ENCODE measurements at places on chromosomes 5 and 9.

- no peak overlapping the region for H3K4me3 ChIP-seq
- DNase-seq: no peak
- no peaks in the 10 kb centered on the region for H3K4me1 ChIP-seq
These were observed 232.2 kb downstream of the NFIB start for GRCh38 chr9:14081745-14082144.

GRCh38 chr5:21398511-21398910 is 1410.5 kb upstream of the CDH18 start:
- no peaks in the 10 kb centered on the region for H3K4me1 ChIP-seq
- H3K27me3 ChIP-seq: no peaks in the 10 kb centered on the region
- DNase-seq: no peak
- H3K27ac ChIP-seq: no peak overlapping the region

DNA sequence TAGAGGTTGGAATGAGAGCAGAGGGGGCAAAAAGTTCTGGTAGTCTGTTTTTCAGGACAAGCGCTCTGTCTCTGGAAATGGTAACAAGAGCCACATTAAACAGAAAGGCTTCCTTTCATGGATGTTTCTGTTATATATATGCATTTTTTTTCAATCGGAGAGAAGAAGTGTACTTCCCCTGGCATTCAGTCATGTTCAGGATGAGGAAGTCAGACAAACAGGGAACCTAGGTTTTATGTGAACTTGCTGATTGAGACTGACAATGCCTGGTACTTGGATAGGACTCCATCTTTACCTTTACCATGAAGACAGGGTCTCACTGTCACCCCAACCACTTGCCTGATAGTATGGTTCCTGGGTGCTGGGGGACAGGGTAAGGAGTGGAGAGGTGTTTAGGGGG is 30.1 kb upstream of the ZBED3 start:
- peaks cover 2% of the 10 kb centered on the region for H3K4me1 ChIP-seq
- H3K36me3 ChIP-seq: no peaks in the 10 kb centered on the region
- H3K27me3 ChIP-seq: no peaks in the 10 kb centered on the region
- H3K4me3 ChIP-seq: no peak overlapping the region
- peak; percentile 18 for DNase-seq

GRCh38 chr5:138303372-138303771 is 28.2 kb downstream of the CDC25C start:
- no peak overlapping the region for H3K27ac ChIP-seq
- H3K36me3 ChIP-seq: peaks cover 2% of the 10 kb centered on the region
- H3K4me1 ChIP-seq: no peaks in the 10 kb centered on the region

- no peak for DNase-seq
- H3K4me1 ChIP-seq: no peaks in the 10 kb centered on the region
- no peak overlapping the region for H3K4me3 ChIP-seq
- H3K27ac ChIP-seq: no peak overlapping the region
These were observed 363.5 kb downstream of the SLCO4C1 start for GRCh38 chr5:101932599-101932998.

GRCh38 chr5:131719564-131719963 is 77.3 kb downstream of the FNIP1 start:
- H3K36me3 ChIP-seq: peaks cover 50% of the 10 kb centered on the region
- H3K27me3 ChIP-seq: no peaks in the 10 kb centered on the region
- H3K4me1 ChIP-seq: no peaks in the 10 kb centered on the region
- DNase-seq: no peak
- H3K27ac ChIP-seq: no peak overlapping the region
- H3K4me3 ChIP-seq: no peak overlapping the region

GRCh38 chr5:88979244-88979643 is 96.3 kb upstream of the MEF2C start:
- H3K36me3 ChIP-seq: no peaks in the 10 kb centered on the region
- H3K4me3 ChIP-seq: no peak overlapping the region
- H3K4me1 ChIP-seq: peaks cover 14% of the 10 kb centered on the region
- H3K27ac ChIP-seq: no peak overlapping the region
- no peaks in the 10 kb centered on the region for H3K27me3 ChIP-seq

- DNase-seq: no peak
- H3K36me3 ChIP-seq: no peaks in the 10 kb centered on the region
- no peak overlapping the region for H3K27ac ChIP-seq
These were observed 34.5 kb downstream of the COL15A1 start for GRCh38 chr9:98978231-98978681.

GRCh38 chr9:130901498-130902203 is 5.0 kb upstream of the QRFP start:
- no peaks in the 10 kb centered on the region for H3K27me3 ChIP-seq
- no peaks in the 10 kb centered on the region for H3K4me1 ChIP-seq
- H3K36me3 ChIP-seq: no peaks in the 10 kb centered on the region
- DNase-seq: no peak
- H3K4me3 ChIP-seq: no peak overlapping the region

- no peaks in the 10 kb centered on the region for H3K36me3 ChIP-seq
- no peak for DNase-seq
- H3K27me3 ChIP-seq: no peaks in the 10 kb centered on the region
- peaks cover 10% of the 10 kb centered on the region for H3K4me1 ChIP-seq
- H3K27ac ChIP-seq: no peak overlapping the region
These were observed 8.8 kb upstream of the RIOK2 start for GRCh38 chr5:97191893-97192292.

- H3K4me1 ChIP-seq: no peaks in the 10 kb centered on the region
- no peaks in the 10 kb centered on the region for H3K27me3 ChIP-seq
- peaks cover 9% of the 10 kb centered on the region for H3K36me3 ChIP-seq
- no peak overlapping the region for H3K4me3 ChIP-seq
These were observed 32.4 kb upstream of the RPL26L1 start for GRCh38 chr5:172926796-172927195.

DNA sequence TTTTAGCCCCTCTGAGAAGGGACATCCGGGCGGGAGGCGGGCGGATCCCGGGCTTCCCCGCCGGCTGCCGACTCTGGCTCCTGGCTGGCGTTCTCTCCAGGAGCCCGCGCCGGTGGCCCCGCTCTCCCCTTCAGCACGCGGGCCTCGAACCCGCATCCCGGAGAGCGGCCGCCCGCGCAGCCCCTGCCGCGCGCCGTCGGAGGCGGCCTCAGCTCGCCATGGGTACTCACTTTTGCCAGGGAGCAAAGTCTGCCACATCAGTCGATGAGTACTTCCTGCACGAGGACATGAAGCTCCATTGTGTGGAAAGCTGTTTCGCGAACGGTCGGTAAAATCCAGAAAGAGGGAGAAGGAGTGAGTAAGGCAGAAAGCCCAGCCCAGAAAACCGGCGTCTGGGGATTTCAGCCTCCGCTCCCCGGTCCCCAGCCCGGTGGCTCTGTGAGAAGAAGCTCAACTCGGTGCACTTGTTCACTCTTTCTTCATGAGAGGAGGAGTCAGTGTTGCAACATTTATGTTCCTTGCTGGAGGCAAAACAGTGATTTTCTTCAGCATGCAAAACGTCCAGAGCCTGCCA is at the start of gene PRLR:
TSS of gene PRLR (minus strand) at position 450 of the 574 bp plus-strand sequence. CDS start 140,867 bp downstream, outside the sequence.
- peak; percentile 59 for DNase-seq
- H3K27me3 ChIP-seq: no peaks in the 10 kb centered on the region
- no peaks in the 10 kb centered on the region for H3K36me3 ChIP-seq
- peak within 1 kb of the TSS; percentile 61 for H3K4me3 ChIP-seq

GRCh38 chr5:17156463-17156862 is 61.0 kb upstream of the BASP1 start:
- no peaks in the 10 kb centered on the region for H3K36me3 ChIP-seq
- DNase-seq: no peak
- no peaks in the 10 kb centered on the region for H3K27me3 ChIP-seq
- no peak overlapping the region for H3K4me3 ChIP-seq

DNA sequence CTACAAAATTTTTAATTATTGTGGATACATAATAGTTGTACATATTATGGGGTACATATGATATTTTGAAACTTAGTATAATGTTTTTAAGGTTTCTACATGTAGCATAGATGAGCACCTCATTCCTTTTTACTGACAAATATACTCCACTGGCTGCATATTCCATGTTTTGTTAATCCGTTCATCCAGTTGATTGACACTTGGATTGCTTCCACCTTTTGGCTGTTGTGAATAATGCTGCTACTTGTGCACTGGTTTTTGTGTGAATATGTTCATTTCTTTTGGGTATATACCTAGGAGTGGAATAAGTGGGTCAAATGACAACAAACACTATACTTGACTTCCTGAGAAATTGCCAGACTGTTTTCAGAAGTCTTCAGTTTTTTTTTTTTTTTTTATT is 2.8 kb upstream of the ENTREP1 start:
- H3K27me3 ChIP-seq: peaks cover 49% of the 10 kb centered on the region
- no peak overlapping the region for H3K4me3 ChIP-seq
- no peak for DNase-seq
- no peak overlapping the region for H3K27ac ChIP-seq
- H3K4me1 ChIP-seq: no peaks in the 10 kb centered on the region
- H3K36me3 ChIP-seq: no peaks in the 10 kb centered on the region

DNA sequence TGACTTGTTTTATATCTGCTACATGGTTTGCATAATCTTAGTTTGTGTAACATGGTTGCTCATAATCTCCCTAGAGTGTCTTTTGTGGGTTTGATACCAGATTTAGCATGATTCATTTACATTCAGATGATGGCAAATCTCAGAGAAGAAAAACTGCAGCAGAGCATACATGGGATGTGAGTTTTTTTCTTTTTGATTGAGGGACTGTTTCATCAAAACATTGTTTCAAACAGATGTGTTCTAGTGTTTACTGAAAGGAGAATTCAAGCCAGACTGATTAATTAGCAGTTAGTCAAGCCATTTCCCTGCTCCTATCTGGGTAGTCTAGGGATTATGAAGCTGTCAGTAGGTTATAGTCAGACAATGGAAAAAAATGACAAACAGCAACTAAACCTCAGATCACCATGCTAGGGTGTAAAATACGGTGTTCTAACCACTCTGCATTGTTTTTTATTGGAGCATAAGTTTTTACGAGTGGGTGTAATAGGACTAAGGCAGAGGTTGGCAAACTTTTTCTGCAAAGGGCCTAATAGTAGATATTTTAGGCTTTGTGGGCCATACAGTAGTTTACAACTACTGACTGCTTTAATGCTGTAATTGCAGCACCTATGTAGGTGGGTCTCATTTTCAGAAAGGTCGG is 10.5 kb upstream of the GDNF start:
- no peaks in the 10 kb centered on the region for H3K36me3 ChIP-seq
- no peak for DNase-seq

DNA sequence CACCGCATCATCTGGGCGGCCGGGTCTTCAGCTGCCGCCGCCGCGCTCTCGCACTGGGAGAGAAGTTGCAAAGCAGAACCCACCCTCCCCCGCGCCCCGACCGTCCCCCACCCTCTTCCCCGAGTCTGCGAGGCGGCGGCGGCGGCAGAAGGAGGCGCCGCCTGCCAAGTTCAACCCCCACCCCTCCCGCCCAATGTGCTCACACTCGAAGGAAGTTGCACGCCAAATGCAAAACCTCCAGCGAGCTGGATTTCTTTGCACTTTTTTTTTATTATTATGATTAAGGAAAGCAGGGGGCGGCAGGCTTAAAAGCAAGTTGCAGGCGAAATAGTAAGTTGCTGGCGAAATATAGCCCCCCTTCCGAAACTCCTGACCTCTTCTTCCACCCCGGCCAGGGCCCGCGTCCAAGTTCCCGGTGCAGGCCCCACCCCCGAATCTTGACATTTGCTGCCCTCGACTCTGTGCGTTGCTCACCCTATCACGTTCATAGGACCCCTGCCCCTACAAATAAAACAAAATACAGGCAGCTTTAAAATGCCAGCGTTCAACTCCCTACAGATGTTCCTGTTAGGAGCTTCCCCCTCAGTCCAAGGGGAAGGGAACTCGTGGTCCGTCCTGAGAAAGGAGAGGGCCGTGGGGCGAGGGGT is 1.1 kb upstream of the NR3C1 start:
- peak overlapping the region; percentile 98 for H3K4me3 ChIP-seq
- no peaks in the 10 kb centered on the region for H3K27me3 ChIP-seq
- H3K27ac ChIP-seq: peak overlapping the region; percentile 96
- peak; percentile 76 for DNase-seq

- H3K27me3 ChIP-seq: no peaks in the 10 kb centered on the region
- H3K27ac ChIP-seq: no peak overlapping the region
- no peak for DNase-seq
- no peaks in the 10 kb centered on the region for H3K36me3 ChIP-seq
- H3K4me1 ChIP-seq: no peaks in the 10 kb centered on the region
These were observed 6.1 kb upstream of the CCDC152 start for GRCh38 chr5:42750507-42750906.

DNA sequence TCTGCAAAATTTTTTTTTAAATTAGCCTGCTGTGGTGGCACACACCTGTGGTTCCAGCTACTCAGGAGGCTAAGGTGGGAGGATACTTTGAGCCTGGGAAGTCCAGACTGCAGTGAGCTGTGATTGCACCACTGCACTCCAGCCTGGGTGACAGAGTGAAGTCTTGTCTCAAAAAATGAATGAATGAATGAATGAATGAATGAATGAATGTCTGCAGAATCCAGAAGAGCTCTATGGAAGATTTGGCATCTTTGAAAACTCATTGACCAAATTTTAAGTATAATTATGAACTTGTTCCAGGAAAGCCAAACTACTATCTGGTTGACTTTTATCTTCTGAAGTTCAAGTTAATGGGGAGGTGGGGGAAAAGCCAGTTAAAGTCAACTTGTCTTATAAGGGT is 94.2 kb upstream of the ERBIN start:
- no peaks in the 10 kb centered on the region for H3K4me1 ChIP-seq
- no peak overlapping the region for H3K27ac ChIP-seq
- no peak overlapping the region for H3K4me3 ChIP-seq
- DNase-seq: no peak
- H3K27me3 ChIP-seq: no peaks in the 10 kb centered on the region

DNA sequence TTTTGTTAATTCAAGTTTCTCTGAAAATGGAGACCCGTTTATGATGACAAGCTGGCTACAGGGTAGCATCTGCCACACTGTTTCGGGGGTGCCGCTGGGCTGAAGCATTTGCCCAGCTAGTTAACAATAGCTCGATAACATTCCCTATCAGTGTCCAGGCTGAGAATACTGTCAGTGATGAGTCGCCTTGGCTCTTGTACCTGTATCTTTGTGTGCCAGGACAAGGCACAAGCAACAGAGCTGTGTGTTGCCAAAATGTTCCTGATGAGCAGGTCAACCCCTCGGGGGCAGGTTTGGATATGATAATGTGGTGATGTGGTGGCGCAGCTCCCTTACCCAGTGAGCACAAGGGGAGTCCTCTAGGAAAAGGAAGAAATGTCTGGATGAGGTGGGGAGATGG is 7.0 kb downstream of the TGFBI start:
- peaks cover 74% of the 10 kb centered on the region for H3K4me1 ChIP-seq
- peaks cover 80% of the 10 kb centered on the region for H3K36me3 ChIP-seq
- H3K27ac ChIP-seq: no peak overlapping the region

DNA sequence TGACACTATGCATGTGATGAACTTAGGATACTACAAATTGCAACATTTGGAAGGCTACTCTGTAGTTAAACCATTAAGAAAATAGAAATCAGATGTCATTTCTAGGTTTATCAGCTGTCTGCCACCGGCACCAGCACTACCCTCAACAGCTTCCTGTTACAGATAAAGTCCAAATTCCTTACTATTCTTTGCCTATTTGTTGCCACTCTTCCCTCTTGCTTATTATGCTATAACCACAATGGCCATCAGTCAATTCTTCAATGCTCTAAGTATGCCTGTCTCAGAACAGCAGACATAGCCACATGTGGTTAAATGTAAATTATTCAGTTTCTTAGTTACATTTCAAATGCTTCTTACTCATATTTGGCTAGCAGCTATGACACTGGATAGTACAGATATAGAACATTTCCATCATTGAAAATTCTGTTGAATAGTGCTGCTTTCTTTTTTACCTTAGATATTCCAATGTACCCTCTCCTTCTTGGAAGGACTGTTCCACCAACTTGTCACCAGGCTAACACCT is 21.0 kb downstream of the DHX29 start:
- peaks cover 96% of the 10 kb centered on the region for H3K36me3 ChIP-seq
- no peaks in the 10 kb centered on the region for H3K27me3 ChIP-seq
- H3K4me3 ChIP-seq: no peak overlapping the region
- H3K4me1 ChIP-seq: no peaks in the 10 kb centered on the region
- no peak overlapping the region for H3K27ac ChIP-seq
- DNase-seq: no peak

Measured in CD14-positive monocyte (primary cell).